Fibroblast of lung (primary cell): ENCODE measurements at places on chromosomes 7 and 10. TPM values are rescaled to one million over a fixed set of nuclear protein-coding genes. Genes with fewer than 3 reads are reported as not detected.
A peak's percentile ranks its signal among the peaks of the same experiment; 100 is the strongest.

Gene GATAD1
- 25.9 and 32.4 TPM in 2 replicates for total RNA-seq

Gene HOXA7
- total RNA-seq = 1.0 and 1.2 TPM in 2 replicates

Gene TMEM178B
- under 0.01 TPM in 2 replicates for total RNA-seq

Gene DYNC1I1
- under 0.01 and 0.17 TPM in 2 replicates for total RNA-seq

Gene PPP2R2D
- total RNA-seq = 22.1 and 23.3 TPM in 2 replicates

GRCh38 chr10:87674943-87675342 lies 15.3 kb downstream of the PAPSS2 start:
- DNase-seq = peak; percentile 76

- no peak for DNase-seq
Measured at GRCh38 chr7:159098811-159099655, 45.6 kb downstream of the VIPR2 start.

GRCh38 chr10:96797485-96797884 lies 34.6 kb upstream of the LCOR start:
- no peak for DNase-seq

DNA sequence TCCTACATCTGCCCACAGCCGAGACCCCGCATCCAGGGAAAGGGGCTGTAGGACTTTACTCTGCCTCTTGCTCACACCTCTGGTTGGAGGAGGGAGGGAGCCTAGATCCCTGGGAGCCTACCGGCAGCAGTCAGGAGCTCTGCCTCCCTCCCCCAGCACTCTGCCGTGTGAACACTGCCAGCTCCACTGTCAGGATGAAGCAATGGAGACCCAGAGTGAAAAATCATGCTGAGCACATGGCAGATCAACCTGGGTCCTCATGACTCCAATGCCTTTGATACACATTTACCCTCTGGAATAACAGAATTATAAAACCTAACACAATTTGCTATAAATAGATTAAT lies 477.7 kb downstream of the TNS3 start:
- DNase-seq = no peak

- no peak for DNase-seq
Measured at GRCh38 chr7:95261895-95262415, 62.4 kb downstream of the PON1 start.

- DNase-seq = peak; percentile 20
Measured at GRCh38 chr10:32909456-32909855, 48.6 kb downstream of the ITGB1 start.

DNA sequence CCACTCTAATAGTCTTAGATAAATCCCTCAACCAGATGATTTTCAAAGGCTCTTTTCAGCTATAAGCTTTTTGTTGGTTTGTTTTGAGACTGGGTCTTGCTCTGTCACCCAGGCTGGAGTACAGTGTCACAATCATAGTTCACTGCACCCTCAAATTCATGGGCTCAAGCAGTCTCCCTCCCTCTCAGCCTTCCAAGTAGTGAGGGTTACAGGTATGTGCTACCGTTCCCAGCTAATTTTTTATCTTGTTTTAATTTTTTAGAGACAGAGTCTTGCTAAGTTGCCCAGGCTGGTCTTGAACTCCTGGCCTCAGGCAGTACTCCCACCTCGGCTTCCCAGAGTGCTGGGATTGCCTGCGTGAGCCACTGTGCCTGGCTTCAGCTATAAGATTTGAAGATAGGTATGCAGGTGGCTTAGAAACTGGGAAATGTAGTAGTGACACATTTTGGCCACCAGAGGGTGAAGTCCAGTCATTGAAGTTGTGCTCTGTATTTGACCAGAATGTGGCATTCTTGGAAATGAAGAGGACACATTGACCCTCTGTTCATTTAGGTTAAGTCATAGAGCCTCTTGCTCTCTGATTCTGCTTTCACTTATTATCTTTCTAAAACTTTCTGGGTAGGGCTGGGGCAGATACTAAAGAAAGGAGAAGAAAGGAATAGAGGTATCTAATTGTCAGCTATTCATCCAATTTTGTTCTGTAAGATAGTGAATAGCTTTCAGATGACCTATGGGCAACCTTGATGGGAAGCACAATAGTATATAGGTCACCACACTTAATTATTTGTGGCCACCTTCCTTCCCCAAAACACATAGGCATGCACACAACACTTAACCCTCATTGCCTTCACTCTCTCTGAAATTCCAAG lies 36.0 kb downstream of the R3HCC1L start:
- peak; percentile 58 for DNase-seq
